ENCODE measurements at places on chromosomes 11 and 22.
A peak's percentile ranks its signal among the peaks of the same experiment; 100 is the strongest.

DNA sequence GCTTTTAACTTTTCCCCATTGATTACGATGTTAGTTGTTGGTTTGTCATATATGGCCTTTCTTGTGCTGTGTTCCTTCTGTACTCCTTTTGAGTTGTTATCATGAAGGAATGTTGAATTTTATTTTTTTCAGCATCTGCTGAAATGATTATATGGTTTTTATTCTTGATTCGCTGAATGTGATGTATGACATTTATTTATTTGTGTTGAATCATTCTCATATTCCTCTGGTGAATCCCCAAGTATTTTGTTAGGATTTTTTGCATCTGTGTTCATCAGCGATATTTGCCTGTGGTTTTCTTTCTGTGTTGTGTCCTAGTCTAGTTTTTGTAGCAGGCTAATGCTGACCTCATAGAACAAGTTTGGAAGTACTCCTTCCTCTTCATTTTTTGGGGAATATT is 78.2 kb downstream of the GGT1 start:
- DNase-seq = no peak

DNA sequence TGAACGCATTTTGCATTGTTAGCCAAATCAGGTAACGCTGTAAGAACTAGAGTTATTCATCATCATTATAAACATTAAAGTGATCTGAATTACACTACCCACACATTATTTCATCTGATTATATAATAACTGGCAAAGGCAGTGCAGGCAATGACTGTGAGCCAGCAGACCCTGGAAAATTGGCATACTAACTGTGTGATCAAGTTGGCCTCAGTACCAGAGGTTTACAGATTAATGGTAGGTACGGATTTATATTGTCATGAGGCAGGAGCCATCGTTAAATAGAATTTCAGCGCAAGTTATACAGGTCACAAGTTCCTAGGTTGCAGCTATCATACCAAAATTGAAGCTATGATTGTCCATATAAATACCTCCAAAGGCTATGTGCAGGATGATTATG is 225.4 kb downstream of the CNTN5 start:
- DNase-seq = no peak

DNA sequence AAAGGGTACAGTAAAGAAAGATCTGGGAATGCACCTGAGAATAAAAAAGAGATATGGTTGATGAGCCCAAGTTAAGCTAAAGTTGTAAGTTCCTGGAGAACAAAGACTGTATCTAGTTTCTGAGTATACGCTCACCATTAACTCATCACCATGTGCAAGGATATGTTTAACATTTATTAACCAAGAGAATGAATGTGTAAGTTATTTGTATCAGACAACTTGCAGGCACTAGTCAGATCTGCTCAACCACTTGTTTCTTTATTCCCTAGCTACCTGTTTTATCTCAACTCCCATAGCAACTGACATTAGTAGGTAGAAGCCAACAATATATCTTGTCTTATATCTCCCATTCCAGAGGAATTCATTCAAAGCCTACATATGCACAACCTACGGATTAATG is 74.9 kb upstream of the KCNA4 start:
- DNase-seq = no peak

DNA sequence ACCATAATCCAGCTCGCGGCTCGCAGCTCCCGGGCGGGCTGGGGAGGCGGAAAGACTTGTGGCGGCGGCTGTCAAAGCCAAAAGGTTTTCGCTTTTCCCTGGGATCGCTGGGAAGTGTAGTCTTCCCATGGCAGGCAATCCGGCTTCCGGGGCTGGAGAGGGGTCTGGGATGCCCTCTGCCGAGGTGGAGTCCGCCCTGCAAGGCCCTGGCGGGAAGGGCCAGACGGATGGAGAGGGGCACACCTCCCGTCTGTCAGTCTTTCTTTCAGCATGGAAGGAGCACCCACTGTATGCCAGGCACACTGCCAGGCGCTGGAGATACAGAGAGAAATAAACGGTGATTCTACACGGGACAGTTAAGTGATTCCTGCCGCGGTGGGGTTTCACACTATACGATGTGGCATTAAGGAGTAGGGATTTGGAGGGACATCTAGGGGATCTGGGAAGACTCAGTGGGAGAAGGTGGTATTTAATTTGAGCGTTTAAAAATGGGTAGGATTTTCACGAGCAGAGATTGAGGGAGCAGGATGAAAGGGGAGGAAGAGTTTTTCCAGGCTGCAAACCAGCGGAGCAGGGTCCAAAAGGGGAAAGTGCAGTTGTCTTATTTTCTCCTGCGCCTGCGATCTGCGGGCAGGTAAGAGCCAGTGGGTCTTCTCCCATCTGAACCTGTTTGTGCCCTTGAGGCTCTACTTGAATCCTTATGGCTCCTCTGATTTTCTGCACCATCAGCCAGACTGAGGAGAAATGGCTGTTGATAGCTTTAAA is at the start of gene BACE1:
TSS of gene BACE1 (minus strand) at position 60 of the 765 bp plus-strand sequence. CDS start 461 bp downstream, outside the sequence.
- no peak for DNase-seq

DNA sequence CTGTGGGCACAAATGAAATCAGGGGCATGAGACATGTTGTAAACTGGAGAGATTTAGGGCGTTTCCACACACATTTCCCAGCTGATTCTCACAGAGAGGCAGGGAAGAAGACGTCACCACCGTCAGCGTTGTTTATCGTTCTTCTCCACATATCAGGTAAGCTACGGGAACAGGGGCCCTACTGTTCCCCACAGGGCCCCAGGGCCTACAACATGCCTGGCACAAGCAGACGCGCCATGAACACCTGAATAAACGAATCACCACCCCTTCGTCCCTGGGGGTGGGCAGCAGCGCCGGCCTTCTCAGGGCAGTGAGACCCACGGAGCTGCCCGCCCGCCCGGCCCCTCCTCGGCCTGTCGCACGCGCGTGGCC is 342 bp downstream of the EFCAB6 start:
- no peak for DNase-seq

DNA sequence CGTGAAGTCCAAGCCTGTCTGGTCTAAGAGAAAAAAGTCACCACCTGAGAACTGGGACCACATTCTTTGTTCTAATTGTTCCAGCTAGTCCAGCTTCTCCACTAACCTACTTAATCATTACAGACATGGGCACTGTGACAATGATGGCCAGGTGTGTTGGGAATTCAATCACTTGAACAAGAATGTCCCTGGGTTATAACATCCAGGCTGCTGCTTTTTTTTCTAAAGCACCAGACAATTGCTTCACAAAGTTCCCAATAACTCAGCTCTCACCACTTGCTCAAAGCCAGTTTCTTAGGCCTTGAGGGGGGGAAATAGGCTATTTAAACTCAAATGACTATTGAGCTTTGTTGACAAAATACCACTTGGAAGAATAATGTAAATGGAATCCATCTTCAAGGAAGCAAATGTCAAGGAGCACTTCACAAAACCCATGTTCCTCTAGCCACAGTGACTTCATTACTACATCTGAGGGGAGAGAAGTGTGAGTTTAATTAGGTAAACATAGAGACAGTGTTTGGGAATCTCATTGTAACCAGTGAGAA is 80.3 kb downstream of the ME3 start:
- DNase-seq = no peak

DNA sequence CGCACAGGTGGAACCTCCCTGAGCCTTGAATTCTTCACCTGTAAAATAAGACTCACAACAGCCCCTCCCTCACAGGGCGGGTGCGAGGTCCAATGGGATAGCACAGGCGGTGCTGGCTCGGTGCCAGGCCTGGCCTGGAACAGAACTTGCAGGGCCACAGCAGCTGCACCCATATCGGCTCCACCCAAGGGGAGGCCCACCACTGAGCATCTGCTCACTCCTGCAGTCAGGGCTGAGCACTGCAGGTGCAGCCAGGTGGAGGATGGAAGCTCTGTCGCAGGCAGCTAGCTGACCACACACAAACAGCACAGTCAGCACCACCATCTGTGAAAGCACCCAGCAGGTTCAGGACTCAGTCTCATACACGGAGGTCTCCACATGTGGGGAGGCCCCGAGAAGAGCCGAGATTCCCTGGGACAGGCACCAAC is 19.6 kb downstream of the VPS37C start:
- DNase-seq = no peak

- DNase-seq = no peak
Measured at GRCh38 chr11:74132833-74133232, 38.0 kb downstream of the C2CD3 start.

- peak; percentile 27 for DNase-seq
Measured at GRCh38 chr11:78420255-78420764, 2.7 kb upstream of the GAB2 start.

DNA sequence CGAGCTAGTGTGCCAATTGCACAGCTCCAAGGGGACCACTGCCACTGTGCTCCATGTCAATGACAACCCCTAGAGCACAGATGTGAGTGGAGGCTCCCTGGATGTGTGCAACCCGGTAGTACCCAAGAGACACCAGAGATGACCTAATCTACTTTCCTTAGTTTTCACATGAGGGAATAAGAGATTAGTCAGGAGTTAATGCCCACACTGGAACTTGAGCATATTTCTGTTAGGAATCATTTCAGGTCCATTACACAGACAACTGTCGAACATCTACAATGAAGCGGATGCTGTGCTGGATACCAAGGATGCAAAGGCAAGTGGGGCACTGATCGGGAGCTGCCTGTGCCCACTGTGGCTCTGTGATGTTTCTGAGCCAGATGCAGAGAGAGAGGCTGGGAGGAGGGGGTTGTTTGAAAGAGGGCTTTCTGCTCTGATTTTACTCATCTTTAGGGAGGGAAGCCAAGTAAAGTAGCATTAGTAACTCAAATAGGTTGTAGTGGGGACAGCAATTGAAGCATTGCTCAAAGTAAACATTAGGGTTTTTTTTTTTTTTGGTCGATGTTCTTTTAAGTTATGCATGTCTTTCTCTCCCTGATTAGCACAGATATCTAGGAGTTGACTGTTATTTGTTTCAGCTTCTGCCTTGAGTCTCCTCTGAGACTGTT is 82.5 kb upstream of the SORL1-AS1 start:
- no peak for DNase-seq

Data from effector memory CD8-positive, alpha-beta T cell (primary cell).